ENCODE measurements at places on chromosomes 2 and 18.

- no peak for DNase-seq
Observed at GRCh38 chr18:58952858-58953257, 88.2 kb downstream of the ZNF532 start.

DNA sequence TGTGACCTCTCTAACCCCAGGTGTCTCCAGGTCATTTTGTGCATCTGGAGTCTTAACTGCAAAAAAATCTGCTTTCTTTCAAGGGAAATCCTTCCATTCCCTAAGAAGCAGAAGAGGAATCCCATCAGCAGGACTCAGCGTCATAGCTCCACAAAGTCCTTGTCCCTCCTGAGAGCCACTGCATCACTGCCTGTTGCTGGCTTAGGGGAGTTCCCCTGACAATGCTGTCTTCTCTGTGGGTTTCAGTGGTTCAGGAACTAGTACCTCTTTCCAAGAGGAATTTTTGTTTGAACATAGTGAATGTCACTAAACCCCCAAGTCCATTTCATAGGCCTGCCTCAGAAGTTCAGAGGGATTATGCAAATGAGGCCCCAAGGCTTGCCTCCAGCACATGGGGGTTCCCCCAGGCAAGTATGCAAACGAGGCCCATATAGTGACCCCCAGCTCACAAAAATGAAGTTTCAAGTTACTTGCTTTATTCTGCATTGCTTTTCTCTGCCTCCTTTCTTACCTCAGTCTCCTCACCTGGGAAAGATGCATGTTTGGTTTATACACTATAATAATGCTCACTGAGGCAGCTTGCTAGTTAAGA is 513.9 kb upstream of the MEX3C start:
- DNase-seq = peak; percentile 17

DNA sequence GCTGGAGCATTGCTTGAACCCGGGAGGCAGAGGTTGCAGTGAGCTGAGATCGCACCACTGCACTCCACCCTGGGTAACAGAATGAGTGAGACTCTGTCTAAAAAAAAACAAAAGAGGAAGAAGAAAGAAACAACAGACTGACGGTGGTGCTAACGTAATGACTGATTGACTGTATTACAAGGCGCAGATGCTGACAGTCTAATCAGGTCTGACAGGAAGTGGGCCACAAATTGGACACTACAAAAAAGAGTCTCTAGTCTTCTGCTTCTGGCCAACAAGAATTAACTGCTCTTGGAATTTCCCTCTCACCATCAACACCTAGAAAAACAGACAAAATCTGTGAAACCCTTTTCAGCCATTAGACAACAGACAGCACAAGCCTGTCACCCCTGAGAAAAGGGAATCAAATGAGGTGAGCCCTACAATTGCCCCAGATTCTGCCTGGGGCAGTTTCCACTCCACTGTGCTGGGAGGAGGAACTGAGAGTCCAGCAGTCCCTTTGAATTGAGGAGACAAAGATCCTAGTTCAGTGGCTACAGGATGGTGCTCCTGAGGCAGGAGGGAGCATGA is 43.3 kb downstream of the SNED1 start:
- DNase-seq = peak; percentile 80

DNA sequence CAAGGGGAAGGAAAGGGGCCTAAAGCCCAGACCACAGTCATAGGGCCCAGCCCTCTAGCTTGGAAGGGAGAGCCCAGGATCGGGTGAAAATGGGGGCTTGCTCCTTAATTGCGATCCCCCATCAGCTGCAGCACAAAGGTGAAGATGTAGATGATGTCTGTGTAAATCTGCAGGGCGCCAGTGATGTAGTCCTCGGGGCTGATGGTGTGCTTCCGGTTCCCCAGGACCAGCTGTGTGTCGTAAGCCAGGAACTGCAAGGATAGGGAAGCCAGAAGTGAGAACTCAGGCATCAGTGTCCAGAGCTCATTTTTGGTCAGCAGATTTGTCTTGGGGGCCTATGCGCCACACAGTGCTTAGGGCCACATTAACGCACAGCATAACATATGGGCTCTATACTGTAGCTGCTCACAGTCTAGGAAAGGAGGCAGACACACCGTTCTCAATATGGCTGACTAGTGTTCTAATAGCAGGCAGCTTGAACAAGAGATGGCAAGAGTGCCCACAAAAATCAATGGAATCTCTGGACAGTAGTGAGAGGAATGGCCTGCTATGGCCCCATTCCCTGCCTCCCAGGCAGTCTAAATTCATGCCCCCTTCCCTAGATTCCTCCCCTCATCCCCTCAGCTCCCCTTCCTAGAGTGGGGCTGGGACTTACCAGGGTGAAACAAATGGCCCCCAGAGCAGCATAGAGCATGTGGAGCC is 5.2 kb downstream of the PNKD start:
- no peak for DNase-seq

GRCh38 chr2:178244777-178245176 is 50.5 kb downstream of the OSBPL6 start:
- no peak for DNase-seq

DNA sequence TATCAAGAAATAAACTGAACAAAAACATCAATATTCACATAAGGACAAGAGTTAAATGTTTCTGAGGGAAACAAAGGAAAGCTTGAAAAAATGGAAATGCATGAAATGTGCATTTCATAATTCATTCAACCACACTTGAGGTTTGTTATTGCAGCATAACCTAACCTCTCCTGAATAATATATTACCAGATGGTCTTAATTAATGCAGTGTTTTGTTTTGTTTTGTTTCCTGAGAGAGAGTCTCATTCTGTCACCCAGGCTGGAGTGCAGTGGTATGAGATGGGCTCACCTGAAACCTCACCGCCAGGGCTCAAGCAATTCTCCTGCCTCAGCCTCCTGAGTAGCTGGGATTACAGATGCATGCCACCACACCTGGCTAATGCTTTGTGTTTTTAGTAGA is 139.9 kb upstream of the PIEZO2 start:
- no peak for DNase-seq

- peak; percentile 32 for DNase-seq
Observed at GRCh38 chr2:212727751-212728150, 189.1 kb upstream of the ERBB4 start.

GRCh38 chr2:224042191-224042696 is 3.2 kb upstream of the SERPINE2 start:
- no peak for DNase-seq

GRCh38 chr2:131076707-131077106 is 16.6 kb downstream of the FAM168B start:
- no peak for DNase-seq

GRCh38 chr2:64456293-64456692 is 2.3 kb downstream of the LGALSL start:
- DNase-seq = no peak

All from GM13977 (cell line).